Neural progenitor cell (in vitro differentiated cells): ENCODE measurements at places on chromosomes 13 and 19.

- peak; percentile 4 for DNase-seq
These were observed 3.5 kb downstream of the MKNK2 start for GRCh38 chr19:2047449-2048103.

DNA sequence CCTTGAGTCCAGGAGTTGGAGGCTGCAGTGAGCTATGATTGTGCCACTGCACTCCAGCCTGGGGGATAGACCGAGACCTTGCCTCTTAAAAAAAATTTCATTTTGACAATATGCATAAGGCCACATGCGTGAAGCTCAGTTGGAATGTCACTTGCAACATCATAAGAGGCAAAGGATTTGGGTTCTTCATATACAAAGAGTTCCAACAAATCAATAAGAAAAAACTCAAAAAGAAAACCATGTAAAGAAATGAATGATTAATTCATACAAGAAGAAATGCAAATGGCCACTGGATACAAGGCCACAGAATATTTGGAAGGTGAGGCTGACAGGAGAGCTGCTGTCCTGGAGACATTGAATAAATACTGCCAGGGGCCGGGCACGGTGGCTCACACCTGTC is 9.6 kb upstream of the TCF3 start:
- no peak for DNase-seq

- DNase-seq: no peak
These were observed 864.3 kb upstream of the ATXN8OS start for GRCh38 chr13:69243366-69243765.

DNA sequence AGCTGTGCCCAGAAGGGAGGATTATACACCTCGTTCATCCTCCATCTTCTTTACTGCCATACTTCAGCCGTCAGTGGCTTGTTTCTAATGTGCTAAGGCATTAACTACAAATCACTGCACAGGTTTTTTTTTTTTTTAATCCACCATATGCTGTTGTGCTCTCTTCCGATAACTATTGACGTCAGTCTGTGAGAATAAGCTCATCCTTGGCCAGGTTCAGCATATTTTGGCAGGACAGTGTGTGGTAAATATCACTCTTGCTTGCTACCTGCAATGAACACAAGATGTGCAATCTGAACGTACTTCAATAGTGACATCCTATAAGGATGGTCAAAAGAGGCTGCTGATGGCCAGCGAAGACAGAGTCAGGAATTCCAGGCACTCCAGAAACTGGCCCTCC is 2030.7 kb upstream of the PCDH20 start:
- DNase-seq: no peak

- no peak for DNase-seq
These were observed 264.2 kb upstream of the EDNRB start for GRCh38 chr13:78182813-78183212.
